ENCODE measurements at places on chromosomes 1 and 21. TPM values are rescaled to one million over a fixed set of nuclear protein-coding genes. Genes with fewer than 3 reads are reported as not detected.

MCOLN3 gene
- polyA plus RNA-seq, result 0.05 TPM

DNA sequence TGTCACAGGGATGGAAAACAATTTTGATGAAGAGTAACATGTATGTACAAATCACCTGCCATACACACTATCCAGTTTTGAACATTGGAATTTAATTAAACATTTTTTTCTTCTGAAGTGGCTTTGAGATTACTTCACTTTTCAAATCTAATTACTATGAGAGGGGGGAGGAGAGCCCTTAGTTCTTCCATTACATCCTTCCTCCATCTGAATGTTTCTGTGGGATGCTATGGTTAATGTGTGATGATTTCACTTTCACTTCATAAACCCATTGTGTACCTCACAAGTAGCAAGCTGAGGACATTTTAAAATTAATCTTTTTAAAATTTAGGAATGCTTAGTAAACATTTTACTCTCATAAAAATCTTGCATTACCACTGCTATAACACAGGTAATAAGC lies 156.9 kb downstream of the RUNX1 start:
- no peak for DNase-seq

- DNase-seq, result no peak
These were observed 450.6 kb upstream of the DAB1 start for GRCh38 chr1:57874418-57874877.

- no peak for DNase-seq
These were observed 208.8 kb downstream of the DAB1 start for GRCh38 chr1:57214951-57215575.
